ENCODE measurements at places on chromosomes 4 and X.

- DNase-seq, result no peak
Measured at GRCh38 chr4:89482251-89482650, 174.7 kb upstream of the GPRIN3 start.

GRCh38 chr4:10643600-10644425, 40.8 kb downstream of the CLNK start:
- DNase-seq, result no peak

DNA sequence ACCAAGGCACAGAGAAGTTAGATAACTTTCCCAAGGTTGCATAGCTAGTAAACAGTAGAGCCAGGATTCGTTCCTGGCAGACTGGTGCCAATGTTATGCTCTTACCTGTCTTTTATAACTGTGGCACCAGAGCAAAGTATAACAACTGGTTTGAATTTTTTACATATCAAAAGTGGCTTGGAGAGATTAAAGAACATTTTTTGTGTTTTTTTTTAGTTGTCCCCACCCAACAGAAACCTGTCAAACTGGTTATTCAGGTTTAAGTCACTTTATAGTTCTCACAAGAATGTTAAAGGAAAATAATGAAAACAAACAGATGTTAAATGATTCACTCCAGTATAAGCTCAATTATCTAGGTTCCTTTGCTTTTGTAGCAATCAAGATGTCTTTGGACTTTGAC, 15.6 kb upstream of the FAM47E start:
- no peak for DNase-seq

DNA sequence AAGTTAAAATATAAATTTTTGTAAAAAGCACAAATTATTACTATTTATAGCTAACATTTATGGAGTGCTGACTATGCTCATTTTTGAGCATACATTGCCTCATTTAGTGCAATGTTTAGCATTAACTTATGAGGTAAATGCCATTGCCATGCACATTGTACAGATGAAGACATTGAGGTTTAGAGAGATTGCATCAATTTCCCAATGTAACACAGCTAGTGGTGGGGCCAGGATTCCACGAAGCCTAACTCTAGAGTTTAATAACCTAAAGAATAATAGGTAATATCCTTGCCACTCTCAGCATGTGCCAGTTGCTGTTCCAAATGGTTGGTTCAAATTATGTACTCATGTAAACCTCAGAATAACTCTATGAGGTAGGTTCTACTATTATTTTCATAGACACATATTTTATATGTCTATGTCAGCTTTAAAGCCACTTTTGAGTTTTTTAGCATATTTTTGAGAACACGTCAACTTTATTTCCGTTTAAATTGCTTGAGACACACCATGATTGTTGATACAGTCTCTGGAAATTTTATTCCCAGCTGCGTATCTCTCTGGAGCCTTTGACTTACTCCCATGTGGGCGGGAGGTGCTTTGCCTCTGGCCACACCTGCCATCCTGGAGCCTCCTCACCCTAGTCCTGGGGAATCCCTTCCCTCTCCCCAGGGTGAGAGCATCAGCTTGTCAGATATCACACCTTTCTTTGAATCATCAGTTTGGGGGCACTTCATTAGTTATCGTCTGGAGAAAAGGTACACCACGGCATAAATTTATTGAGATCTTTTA, 10.8 kb upstream of the ADH1A start:
- no peak for DNase-seq

DNA sequence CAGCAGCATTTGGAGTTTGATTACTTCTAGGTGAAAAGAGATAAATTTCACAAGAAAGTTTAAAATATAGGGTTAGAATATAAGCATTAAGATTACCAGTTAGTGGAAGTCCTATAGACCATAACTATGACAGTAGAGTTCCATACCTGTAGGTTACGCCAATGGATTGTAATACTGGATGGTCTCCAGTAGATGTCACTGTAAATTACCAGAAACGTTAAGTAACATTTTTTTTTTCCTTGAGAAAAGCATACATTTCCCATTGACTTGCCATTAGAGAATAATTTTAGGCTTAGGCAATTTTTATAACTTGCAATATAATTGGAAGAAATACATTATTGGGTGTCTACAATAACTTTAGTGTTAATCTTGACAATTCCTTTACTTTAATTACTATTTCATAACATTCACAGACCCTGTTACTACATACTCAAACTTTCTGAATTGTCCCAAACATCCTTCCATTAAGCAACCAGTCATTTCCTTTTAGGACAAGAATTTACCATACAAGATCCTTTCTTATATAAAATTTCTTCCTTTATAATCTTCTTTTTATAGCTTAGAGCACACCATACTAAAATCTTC, 304.1 kb upstream of the TECRL start:
- no peak for DNase-seq

- DNase-seq, result no peak
Measured at GRCh38 chr4:183431614-183432013, 12.8 kb upstream of the CDKN2AIP start.

DNA sequence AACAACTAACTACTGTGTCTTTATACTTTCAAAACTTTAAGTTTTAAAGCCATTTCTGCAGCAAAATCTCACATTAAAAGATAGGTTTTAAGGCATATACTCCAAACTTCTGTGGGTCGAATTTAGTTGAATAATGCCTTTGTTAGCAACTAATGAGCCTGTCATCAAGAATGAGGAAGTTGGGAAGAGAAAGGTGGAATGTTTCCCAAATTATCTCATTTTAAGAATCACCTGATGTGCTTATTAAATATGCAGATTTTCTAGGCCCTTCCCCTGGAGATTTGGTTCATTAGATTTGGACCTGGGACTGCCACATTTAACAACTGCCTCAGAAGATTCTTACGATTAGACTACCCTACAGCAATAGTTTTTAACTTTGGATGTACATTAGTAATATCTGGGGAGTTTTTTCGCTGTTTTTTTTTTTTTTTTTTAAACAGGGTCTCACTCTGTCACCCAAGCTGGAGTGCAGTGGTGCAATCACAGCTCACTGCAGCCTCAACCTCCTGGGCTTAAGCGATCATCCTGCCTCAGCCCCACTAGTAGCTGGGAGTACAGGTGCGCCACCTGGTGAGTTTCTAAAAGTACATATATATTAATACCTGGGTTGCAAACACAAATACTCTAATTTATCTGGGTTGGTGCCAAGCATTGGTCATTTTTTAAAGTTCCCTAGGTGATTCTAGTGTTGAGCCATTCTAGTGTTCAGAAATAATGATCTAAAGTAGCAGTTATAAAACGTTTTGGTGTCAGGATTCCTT, 16.1 kb upstream of the TASL start:
- no peak for DNase-seq

DNA sequence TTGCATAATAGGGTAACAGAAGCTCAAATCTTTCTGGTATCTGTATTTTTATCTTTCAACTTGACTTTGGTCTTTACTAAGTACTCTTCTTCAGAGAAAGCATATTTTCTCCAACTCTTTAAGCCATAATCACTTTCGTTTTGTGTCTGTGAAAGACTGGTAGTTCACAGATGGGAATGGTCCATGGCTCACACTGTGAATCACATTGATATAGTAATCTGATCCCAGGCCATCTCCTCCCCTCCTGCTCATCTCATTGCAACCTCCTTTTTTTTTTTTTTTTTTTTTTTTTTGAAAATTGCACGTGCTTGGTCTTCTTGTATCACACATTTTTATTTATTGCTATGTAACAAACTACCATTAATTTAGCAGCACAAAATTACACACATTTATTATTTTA, 694.5 kb upstream of the SLIT2 start:
- DNase-seq, result no peak

All from stimulated activated CD8-positive, alpha-beta memory T cell treated with anti-CD3 and anti-CD28 coated beads, Interleukin-7, amount 100 ng/mL, for 1 hour (primary cell).